HTR-8/SVneo (cell line): ENCODE measurements at places on chromosomes 4 and X.

DNA sequence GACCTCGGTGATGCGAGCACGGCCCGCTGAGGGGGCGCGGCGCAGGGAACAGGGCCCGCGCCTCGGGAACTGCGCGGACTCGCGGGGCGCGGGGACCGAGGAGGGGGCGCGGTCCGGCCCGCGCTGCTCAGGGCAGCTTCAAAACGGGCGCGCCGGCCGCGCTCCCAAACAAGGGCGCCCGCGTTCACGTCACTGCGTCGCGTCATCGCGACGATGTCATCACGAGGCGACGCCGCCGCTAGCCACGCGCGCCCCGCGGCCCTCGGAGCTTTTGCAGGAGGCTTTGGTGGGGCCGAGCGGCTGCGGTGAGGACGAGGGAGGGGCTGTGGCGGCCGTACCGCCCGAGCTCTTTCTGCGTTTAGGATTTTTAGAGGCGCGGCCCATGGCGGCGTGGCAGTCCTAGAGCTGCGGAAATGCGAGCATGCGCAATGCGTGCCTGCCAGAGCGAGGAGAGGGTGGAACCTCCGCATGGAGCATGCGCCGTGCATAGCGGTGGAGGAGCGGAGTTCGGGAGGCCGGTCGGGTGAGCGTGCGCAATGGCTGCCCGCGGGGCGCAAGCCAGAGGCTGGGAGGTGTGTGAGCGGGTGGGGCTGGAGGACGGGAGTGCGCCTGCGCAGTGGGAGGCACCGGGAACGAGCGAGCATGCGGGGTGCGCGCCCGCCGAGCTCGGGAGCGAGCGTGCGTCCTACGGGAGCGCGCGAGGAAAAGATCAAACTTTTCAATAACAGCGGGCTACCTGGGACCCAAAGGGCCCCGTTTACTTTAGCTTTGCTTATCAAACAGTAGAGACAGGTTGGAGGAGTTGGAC, at the start of gene PPP2R3B:
Gene PPP2R3B, minus strand, starts transcription at position 140 of the 808 bp plus-strand sequence. CDS start 216 bp downstream, outside the sequence.
- peak; percentile 100 for DNase-seq

DNA sequence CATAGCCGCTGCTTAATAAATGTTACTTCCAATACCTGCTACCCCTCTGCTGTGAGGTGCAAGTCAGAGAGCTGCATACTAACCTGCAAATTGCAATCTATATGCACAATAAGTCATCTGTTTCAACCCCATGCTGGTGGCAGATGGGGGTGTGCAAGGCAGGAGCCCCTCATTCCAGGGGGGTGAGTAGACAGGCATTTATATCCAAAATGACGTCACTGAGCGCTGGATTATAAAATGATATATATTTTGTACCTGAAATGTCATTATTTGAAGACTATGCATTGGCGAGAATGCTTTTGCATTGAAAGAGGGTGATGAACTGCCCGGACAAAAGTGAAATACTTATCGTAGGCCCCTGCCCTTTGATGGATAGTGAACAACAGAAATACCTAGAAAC, 24.7 kb downstream of the RBMX2 start:
- no peak for DNase-seq

GRCh38 chr4:108292229-108292628, 123.5 kb upstream of the LEF1 start:
- DNase-seq, result no peak

- DNase-seq, result no peak
These were observed 85.1 kb downstream of the MFAP3L start for GRCh38 chr4:169941141-169941540.

GRCh38 chr4:21177092-21177491, 476.8 kb downstream of the PACRGL start:
- no peak for DNase-seq

DNA sequence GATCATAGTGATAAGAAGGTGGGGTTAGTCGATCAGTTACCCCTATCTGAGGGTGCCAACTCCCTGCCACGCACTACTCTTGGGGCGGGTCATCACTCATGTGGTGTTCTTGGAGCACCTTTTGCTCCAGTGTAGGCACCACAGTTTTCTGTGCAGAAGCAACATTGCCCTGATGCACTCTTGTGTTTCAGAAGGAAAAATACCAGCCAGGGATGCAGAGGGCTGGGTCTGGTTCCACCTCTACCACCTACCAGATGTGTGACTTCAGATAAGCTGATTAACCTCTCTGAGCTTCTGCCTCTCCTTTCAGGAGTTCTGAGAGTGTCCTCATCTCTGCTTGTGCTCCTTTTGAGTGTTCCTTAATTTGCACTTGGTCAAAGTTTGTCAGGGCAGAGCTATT, 29.9 kb upstream of the PROM1 start:
- DNase-seq, result no peak

GRCh38 chrX:39308126-39308525, 506.9 kb downstream of the MID1IP1 start:
- no peak for DNase-seq

DNA sequence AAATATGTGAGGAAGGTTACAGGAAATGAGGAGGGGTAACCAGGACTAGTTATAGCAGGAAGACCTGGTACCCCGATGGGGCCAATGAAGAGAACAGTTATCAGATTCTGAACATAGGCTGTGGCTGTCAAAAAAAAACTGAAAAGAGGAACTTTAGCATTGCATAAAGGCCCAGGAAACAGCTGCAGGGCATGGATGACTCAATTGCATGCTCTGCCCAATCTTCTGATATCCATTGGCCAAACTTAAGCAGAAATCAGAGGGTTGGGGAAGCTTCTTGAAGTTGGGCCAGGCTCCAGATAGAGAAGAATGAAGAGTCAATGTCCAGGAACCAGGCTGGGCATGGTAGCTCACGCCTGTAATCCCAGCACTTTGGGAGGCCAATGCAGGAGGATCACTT, 1222.4 kb upstream of the PRKX start:
- no peak for DNase-seq

DNA sequence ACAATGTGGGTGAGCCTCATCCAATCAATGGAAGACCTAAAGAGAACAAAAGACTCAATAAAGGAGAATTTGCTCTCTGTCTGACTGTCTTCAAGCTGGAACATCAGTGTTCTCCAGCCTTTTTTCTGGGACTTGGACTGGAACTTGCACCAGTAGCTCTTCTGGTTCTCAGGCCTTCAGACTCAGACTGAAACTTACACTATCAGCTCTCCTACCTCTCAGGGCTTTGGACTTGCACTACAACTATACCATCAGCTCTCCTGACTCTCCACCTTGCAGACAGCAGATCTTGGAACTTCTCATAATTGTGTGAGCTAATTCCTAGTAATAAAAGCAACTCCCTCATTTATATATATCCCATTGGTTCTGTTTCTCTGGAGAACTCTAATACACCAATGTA, 185.9 kb downstream of the SMIM20 start:
- no peak for DNase-seq

GRCh38 chr4:84730375-84730774, 147.4 kb downstream of the CDS1 start:
- DNase-seq, result no peak

- no peak for DNase-seq
These were observed 82.4 kb upstream of the RBPJ start for GRCh38 chr4:26238426-26238777.

GRCh38 chrX:331825-332495, 13.4 kb upstream of the GTPBP6 start:
- no peak for DNase-seq

DNA sequence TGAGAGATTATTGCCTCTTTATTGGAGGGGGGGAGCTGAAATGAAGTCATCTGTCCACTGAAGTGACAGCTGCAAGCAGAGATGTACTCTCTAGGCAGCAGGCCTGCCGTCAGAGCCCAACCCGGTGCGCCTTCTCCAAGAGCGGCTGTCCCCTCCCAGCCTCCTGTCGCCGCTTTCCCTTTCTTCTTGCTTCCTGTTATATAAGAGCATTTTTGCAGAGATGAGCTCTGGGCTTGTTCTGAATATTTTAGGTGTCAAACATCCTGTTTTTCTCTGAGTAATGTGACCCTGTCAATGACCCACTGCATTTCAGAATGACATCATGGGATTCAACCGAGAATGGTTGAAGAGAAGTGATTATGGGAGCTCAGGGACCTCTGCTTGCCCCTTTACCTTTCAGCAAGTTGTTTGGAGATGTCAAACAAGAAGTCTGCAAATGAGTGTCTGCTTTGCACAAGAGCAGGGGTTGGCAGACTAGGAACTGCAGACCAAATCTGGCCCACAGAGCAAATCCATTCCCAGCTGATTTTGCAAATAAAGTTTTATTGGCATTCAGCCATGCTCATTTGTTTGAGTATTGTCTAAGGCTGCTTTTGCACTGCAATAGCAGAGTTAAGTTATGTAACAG, 79.9 kb downstream of the SLC9A6 start:
- peak; percentile 6 for DNase-seq

DNA sequence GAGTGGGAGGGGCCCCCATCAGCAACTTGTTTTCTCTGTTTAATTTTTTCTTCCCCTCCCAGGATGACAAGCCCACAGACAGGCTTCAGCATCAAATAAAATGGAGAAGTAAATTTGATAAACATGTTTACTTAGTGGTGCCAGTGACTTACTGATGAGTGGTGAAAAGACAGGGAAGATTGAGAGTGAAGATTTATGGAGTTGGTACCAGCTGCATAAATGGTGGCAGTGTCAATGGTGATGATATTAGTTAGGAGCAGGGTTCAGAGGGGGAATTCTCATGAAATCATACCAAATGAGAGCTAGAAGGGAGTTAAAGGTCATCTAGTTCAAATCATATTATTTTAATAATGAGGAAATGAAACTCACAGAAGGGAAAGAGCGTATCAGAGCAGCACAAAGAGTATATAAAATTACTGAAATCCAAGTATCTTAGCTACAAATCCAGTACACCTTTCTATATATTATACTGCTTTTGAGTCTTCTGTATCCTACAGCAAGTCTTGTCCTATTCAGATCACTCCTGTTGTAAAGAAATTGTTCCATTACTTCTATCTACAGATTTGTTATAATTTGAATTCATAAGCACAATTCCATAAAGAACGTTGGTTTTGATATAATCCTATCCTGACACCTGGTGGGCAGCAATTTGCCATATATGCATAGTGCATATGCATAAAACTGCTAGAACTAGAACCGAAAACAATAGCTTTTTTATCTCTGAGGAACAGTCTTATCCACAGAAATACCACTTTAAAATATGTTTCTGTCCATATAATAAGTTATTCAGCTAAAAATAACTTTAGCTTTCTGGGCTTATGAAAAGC, 5.0 kb downstream of the P2RY10 start:
- DNase-seq, result no peak

- no peak for DNase-seq
These were observed 40.0 kb upstream of the SMARCA5 start for GRCh38 chr4:143473334-143474126.

- DNase-seq, result no peak
These were observed 972.0 kb upstream of the TENM3 start for GRCh38 chr4:181271116-181271640.

- no peak for DNase-seq
These were observed 99.2 kb downstream of the JADE1 start for GRCh38 chr4:128908735-128909134.

- DNase-seq, result no peak
These were observed 57.2 kb downstream of the RUFY3 start for GRCh38 chr4:70778888-70779422.

GRCh38 chrX:71181558-71181909, 36.9 kb downstream of the NLGN3 start:
- no peak for DNase-seq

DNA sequence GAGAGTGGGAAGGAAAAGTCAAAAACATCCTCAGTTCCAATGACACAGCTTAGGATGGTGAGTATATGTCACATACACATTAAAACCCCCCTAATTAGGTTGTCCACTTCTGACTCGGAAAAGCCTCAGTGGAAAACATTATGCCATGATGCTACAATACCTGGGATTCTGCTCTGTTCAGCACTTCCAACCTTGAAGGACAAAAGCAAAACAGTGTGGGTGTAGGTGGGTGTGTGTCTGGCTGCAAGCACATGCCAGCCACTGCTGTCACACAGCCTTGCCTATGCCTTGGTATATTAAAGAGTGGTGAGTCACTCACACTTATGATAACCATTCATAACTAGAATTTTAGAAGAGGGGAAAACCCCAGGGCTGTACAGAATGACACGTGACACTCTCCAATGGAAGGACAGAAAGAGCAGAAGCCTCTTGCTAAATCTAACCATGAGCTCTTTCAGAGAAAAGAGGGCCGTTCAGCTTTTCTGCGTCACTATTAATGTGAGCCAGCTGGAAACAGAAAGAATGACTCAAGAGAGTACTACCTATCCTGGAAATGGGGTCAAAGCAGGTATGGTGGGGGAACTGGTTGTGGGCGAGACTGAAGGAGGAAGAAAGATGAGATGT, 159.6 kb downstream of the TET2 start:
- no peak for DNase-seq

DNA sequence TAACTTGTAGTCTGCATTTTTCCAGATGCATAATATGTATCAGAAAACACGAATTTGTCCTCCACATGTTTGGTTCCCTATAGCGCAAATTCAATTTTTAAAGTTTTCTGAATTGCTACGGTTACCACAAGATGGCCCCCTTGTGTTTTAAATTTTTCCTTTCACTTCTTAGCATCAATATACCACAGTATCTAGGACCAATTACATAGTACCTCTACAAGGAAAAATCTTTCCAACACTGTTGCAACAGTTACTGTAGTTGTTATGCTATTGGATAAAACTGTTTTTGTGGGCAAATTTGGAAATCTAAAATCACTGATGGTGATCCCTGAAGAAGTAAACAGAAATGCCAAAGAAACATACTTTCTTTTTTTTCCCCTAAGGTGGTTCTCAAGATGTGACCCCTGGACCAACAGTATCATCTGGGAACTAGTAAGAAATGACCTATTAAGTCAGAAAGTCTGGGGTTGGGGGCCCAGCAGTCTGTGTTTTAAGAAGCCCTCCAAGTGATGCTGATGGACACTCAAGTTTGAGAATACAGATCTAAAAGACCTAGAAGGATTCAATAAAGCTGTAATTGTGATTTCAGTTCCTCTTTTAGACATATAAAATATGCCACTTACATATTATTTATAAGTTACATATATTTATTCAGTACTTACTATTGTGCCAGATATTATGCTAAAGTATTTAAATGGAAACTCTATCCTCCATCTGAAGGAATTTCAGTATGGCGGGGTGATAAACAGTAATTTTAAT, 3.1 kb downstream of the ZGRF1 start:
- DNase-seq, result peak; percentile 15

DNA sequence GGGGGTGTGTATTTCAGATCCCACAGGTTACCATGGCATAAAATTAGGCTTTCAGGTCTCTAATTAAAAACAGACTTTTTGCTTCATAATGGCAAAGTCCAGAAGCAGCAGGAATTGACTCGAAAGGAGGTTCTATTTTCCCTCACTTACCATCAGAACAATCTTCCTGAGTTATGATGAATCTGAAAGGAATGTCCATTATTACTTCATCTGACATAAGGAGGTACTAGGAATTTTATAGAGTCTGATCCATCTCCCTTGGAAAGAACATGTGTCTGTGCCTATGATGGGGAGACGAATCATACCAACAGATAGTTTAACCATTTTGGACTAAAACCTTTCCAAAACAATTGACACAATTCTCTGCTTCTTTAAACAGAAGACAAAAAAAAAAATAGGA, 206.3 kb upstream of the FGF13 start:
- DNase-seq, result no peak

- no peak for DNase-seq
These were observed 42.1 kb upstream of the UGT2B10 start for GRCh38 chr4:68773699-68774098.
